ENCODE measurements at places on chromosomes 6 and 20.

DNA sequence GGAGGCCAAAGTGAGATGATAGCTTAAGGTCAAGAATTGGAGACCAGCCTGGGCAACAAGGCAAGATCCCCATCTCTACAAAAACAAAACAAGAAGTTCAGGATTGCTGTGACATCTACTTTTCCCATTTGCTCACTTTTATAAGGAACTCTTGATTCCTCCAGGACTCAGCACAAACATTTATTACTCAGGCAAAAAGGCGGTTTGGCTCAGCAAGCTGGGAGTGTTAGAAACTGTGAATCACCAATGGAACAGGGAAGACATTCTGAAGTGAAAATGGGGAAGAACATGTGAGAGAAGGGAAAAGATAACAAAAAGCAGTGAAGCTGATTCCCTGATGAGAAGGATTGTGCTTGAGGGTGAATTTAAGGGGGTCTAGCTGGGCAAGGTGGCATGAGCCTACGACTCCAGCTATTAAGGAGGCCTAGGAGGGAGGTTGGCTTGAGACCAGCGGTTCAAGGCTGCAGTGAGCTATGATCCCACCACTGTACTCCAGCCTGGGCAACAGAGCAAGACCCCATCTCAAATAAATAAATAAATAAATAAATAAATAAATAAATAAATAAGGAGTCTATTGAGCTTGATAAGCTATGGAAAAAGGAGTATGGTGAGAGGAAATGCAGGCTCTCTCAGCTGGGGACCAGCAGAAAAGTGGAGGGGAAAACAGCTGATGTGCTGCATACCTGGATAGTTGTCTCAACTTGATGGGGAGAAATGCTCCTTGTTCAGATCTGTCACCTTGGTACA is 65.4 kb upstream of the HDDC2 start:
- H3K27me3 ChIP-seq, result peaks cover 5% of the 10 kb centered on the region
- H3K36me3 ChIP-seq, result no peaks in the 10 kb centered on the region
- H3K4me1 ChIP-seq, result peaks cover 7% of the 10 kb centered on the region
- DNase-seq, result no peak
- no peak overlapping the region for H3K4me3 ChIP-seq
- H3K27ac ChIP-seq, result no peak overlapping the region

GRCh38 chr6:18439581-18439980 is 52.4 kb downstream of the RNF144B start:
- H3K27me3 ChIP-seq, result no peaks in the 10 kb centered on the region
- no peak overlapping the region for H3K4me3 ChIP-seq
- H3K4me1 ChIP-seq, result no peaks in the 10 kb centered on the region
- no peak overlapping the region for H3K27ac ChIP-seq

DNA sequence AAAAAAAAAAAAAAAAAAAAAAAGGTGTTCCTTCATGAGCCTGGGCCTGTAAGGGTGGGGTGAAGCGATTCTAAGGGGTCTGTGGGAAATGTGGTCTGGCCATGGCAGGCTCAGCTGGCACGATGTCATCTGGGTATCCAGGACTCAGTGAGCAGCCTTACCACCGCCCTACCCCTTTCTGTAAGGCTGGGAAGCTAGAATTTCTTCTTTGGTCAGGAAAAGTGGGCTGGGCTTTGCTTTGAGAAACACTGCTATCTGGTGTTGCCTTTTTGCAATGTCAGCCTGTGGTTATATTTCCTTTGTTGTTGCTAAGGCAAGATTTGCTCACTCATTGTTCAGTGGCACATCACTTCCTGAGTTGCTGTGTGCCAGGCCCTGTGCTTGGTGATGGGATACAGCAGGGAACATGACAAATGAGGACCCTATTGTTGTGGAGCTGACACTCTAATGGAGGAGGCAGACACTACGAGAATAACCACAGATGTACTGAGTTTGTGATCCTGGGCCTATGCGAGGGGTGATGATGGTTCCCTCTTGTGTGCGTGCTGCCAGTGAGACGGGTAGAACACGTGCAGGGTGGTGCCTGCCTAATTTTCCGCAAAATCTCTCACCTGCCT is 45.9 kb upstream of the ZNFX1 start:
- no peak overlapping the region for H3K27ac ChIP-seq
- H3K36me3 ChIP-seq, result no peaks in the 10 kb centered on the region
- DNase-seq, result peak; percentile 74
- peaks cover 52% of the 10 kb centered on the region for H3K27me3 ChIP-seq

GRCh38 chr20:5703681-5704101 is 46.5 kb upstream of the SHLD1 start:
- H3K27me3 ChIP-seq, result peaks cover 5% of the 10 kb centered on the region
- H3K4me1 ChIP-seq, result no peaks in the 10 kb centered on the region
- no peak for DNase-seq
- H3K36me3 ChIP-seq, result no peaks in the 10 kb centered on the region
- no peak overlapping the region for H3K27ac ChIP-seq

DNA sequence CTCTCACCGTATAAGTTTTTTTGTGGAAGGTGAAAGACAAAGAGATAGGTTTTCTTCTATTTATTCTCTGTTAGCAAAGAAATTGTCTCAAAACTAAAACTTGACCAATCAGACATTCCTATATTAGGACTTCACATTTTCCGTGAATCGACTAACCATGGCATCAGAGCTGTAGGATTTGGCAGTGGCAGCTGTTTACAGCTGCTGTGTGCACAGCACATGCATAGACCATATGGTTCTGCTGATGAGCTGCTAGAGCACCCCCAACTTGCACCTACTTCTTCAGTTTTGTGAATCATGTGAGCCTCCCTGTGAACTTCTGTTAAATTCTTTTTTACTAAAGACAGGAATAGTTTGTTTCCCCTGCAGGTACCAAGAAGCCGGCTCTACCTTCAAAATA is 157.9 kb downstream of the RFX6 start:
- H3K4me3 ChIP-seq, result no peak overlapping the region
- no peak for DNase-seq
- H3K27me3 ChIP-seq, result no peaks in the 10 kb centered on the region
- no peak overlapping the region for H3K27ac ChIP-seq
- H3K4me1 ChIP-seq, result no peaks in the 10 kb centered on the region
- no peaks in the 10 kb centered on the region for H3K36me3 ChIP-seq

- H3K27me3 ChIP-seq, result peaks cover 93% of the 10 kb centered on the region
- H3K27ac ChIP-seq, result no peak overlapping the region
- H3K4me1 ChIP-seq, result peaks cover 21% of the 10 kb centered on the region
- no peak overlapping the region for H3K4me3 ChIP-seq
- no peaks in the 10 kb centered on the region for H3K36me3 ChIP-seq
Measured at GRCh38 chr20:21519136-21519584, 5.3 kb upstream of the NKX2-2 start.

DNA sequence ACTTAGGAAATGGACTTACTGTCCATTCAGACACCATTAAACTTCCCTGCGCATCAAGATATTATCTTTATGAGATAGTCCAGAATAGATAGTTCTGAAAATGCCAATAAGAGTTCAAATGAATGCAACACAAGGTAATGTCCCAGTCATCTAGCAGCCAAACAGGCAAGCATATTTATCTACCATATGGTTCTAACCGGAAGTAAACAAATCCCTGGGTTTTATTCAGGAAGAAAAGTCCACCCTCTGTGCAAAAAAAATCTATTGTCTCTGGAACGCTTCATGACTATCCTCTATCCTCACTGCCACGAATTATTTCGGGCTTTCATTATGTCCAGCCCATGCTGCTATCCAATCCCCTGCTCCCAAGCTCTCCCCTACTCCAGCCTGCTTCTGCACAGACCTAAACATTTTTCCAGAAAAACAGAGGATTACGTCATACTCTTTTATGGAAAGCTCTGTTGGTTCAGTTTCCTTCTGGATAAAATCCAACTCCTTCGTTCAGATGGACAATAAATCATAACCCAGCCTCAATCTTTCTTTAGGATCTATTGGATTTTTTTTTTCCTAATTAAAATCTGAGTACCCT is 11.4 kb downstream of the PPIL6 start:
- DNase-seq, result peak; percentile 36
- no peak overlapping the region for H3K27ac ChIP-seq
- H3K27me3 ChIP-seq, result peaks cover 4% of the 10 kb centered on the region
- peaks cover 4% of the 10 kb centered on the region for H3K4me1 ChIP-seq
- H3K4me3 ChIP-seq, result no peak overlapping the region

DNA sequence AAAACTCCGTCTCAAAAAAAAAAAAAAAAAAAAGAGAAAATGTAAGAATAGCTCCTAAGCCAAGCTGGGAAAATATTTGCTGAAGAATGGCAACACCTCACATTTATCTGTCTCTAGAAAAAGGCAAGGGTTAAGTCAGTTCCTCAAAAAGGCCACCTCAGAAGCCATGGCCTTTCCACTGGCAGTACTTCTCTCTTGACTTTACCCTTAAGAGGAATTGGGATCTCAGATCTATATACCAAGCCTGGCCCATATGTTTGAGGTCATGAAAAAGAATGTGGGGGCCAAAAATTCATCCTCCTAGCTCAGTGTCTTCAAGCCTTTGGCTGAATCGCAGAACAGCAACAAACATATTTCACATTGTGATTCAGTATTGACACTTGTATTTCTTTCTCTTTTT is 10.9 kb upstream of the NCOA3 start:
- DNase-seq, result no peak
- H3K27me3 ChIP-seq, result no peaks in the 10 kb centered on the region
- H3K27ac ChIP-seq, result no peak overlapping the region
- no peak overlapping the region for H3K4me3 ChIP-seq

- no peak overlapping the region for H3K27ac ChIP-seq
- H3K27me3 ChIP-seq, result no peaks in the 10 kb centered on the region
- no peaks in the 10 kb centered on the region for H3K4me1 ChIP-seq
- H3K36me3 ChIP-seq, result no peaks in the 10 kb centered on the region
- H3K4me3 ChIP-seq, result no peak overlapping the region
Measured at GRCh38 chr6:119980802-119981201, 631.2 kb upstream of the MAN1A1 start.

DNA sequence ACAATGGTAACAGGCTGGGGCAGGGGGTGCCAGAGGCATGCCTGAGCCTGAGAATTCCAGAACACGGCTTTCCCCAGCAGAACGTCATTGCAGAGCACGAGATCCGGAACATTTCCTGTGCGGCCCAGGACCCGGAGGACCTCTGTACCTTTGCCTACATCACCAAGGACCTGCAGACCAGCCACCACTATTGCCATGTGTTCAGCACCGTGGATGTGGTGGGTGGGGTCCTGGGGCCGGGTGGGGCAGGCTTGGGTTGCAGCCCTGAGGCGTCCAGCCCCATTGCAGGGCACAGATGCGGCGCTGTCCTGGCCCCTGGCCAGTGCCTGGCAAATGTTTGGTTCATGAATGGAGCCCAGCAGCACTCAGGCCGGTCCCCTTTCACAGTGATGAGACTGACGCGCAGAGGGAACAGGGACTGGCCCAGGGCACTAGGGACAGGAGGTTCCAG is 57.1 kb downstream of the TCP11 start:
- peaks cover 29% of the 10 kb centered on the region for H3K4me1 ChIP-seq
- H3K4me3 ChIP-seq, result no peak overlapping the region
- DNase-seq, result no peak
- no peak overlapping the region for H3K27ac ChIP-seq

DNA sequence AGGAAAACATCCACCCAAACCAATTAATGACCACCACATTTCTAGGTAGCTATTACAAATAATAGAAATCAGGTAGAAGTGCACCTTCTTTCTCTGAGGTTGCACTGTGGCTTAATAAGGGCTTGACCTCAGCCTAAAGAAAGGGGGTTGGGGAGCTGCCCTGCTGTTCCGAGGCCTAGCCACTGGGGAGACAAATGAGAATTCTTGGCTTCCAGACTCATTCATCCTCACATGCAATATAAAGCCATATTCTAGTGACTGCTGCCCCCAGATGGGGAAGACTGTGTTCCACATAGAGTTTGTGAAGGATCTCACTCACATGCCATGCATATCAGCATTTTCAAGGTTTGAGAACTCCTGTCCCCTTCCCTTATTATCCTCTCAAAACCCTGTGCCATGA is 22.9 kb downstream of the SAYSD1 start:
- H3K27me3 ChIP-seq, result peaks cover 23% of the 10 kb centered on the region
- no peak overlapping the region for H3K27ac ChIP-seq
- no peak overlapping the region for H3K4me3 ChIP-seq
- H3K36me3 ChIP-seq, result no peaks in the 10 kb centered on the region
- no peaks in the 10 kb centered on the region for H3K4me1 ChIP-seq
- no peak for DNase-seq

DNA sequence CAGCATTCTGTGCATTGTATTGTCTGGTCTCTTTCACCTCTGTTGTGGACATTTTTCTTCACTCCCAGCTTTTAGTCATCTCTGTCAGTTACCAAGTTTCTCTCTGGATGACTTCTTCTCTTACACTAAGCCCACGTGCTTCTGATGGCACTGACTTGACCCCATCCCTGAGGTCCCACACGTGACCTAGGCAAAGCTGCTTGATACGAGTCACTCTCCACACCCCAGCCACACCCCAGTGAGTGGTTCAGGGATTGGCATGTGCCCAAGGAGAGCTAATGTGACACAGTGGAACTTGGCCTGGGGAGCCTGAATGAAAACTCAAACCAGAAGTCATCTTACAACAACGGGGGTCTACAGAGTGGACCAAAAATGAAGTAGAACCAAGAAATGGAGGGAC is 32.2 kb downstream of the HTR1E start:
- no peak for DNase-seq
- H3K27ac ChIP-seq, result no peak overlapping the region
- no peaks in the 10 kb centered on the region for H3K27me3 ChIP-seq

- H3K4me3 ChIP-seq, result no peak overlapping the region
- H3K27me3 ChIP-seq, result no peaks in the 10 kb centered on the region
- no peaks in the 10 kb centered on the region for H3K4me1 ChIP-seq
- DNase-seq, result peak; percentile 29
Measured at GRCh38 chr20:8803065-8803464, 265.8 kb upstream of the PLCB4 start.

- no peak overlapping the region for H3K4me3 ChIP-seq
- DNase-seq, result no peak
- H3K27me3 ChIP-seq, result peaks cover 48% of the 10 kb centered on the region
Measured at GRCh38 chr20:63500151-63500901, 1.4 kb upstream of the EEF1A2 start.

Data from mesenchymal stem cell (in vitro differentiated cells and primary cell).